ENCODE measurements at places on chromosomes 11 and 22. TPM values are rescaled to one million over a fixed set of nuclear protein-coding genes. Genes with fewer than 3 reads are reported as not detected.

The BEST1 gene
- total RNA-seq = 3.4 TPM

The PKNOX2 gene
- 2.5 TPM for total RNA-seq

The ASCL2 gene
- 3.1 TPM for total RNA-seq

The TESMIN gene
- total RNA-seq = not detected

The MUC2 gene
- not detected for total RNA-seq

The ADAMTS8 gene
- not detected for total RNA-seq

The KCNJ1 gene
- total RNA-seq = not detected

Measured in cardiac atrium fibroblast (primary cell).